ENCODE measurements at places on chromosomes 12 and 14.

DNA sequence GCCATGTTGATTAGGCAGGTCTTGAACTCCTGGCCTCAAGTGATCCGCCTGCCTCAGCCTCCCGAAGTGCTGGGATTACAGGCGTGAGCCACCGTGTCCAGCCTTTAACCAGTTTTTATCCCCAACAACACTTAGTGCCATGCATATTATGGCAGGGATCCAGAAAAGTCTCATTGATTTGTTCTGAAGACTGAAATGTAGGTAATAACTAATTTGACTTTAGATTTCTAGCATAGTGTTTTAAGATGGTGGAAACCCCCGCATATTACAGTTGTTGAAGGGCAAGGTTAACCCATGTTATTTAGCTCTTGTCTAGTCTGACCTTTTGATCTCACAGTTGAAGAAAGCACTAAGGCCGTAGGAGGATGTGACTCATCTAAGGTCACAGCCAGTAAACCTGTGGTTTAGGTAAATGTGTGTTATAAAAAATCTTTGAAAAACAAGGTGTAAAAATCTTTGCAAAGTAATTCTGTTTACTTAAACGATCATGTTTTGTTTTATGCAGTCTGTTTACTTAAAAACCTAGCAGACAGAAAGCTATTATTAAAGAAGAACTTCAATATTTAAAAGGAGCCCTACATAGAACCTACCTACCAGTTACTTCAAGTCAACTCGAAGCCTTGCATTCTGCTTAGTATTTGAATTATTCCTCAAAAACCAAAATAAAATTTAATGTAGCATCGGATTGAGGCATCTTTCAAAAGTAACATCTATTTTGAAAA, 24.8 kb downstream of the BICDL1 start:
- DNase-seq = no peak

- no peak for DNase-seq
These were observed 5.7 kb upstream of the SLC35F4 start for GRCh38 chr14:57871459-57872080.

DNA sequence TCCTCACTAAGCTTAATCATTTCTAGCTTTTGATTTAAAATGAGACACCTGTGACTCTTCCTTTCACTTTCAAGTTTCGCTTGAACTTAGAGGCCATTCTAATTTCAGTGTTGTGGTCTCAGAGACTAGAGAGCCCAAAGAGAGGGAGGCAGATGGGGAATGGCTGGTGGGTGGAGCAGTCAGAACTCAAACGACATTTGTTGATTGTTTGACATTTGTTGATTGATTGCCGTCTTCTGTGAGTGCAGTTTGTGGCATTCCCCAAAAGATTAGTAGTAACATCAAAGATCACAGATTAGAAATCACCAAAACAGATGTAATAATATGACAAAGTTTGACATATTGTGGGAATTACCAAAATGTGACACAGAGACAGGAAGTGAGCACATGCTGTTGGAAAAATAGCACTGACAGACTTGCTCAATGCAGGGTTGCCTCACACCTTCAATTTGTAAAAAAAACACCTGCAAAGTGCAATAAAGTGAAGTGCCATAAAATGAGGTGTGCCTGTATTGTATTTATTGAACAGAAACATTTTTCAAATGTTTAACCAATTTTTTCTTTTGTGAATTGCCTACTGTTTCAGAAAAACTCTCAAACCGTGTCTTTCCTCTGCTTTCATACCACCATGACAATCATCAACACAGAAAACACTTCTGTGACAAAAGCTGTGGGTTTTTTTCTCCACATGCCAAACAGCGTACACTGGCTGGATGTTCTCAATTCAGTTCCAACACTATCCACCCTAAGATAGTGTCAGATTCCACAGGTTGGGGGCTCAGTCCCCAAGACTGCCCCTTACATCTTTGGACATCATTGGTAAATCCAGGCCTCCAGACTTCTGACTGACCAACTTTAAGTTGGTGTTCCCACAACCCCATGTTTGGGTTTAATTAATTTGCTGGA, 376.3 kb upstream of the RGS6 start:
- no peak for DNase-seq

DNA sequence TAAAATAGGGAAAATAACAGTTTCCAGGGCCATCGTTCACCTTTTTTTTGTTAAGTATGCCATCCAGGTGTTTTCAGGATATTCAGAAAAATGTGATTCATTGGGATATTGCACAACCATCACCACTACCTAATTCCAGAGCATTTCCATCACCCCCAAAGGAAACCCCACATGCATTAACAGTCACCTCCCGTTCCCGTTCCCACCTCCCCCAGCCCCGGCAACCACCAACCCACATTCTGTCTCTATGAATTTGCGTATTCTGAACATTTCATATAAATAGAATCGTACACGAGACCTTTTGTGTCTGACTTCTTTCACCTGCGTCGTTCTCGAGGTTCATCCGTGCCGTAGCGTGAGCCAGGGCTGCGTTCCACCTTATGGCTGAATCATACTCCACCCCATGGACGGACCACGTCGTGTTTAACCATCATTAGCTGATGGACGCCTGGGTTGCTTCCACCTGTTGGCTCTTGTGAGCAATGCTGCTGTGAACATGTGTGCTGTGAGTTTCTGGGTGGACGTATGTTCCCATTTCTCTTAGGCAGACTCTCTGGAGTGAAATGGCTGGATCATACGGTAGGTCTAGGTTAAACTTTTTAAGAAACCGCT, 51.0 kb upstream of the NCOR2 start:
- no peak for DNase-seq

DNA sequence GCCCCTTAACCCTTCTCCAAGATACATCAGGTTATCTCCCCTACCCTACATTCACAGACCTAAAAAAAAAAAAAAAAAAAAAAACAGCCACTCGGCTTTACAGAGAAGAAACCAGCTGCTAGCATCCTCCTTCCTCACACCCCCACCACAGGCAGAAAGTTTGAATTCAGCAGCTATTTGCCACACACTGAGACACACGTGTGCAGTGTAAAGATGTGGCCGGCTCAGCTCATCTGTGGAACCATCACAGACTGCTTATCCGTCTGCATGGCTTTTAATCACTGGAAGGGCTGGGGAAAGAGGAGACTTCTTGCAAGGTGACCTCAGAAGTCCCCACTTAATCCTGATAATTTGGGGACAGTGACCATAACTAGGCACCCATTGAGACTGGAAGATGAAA, 50.0 kb downstream of the VWF start:
- DNase-seq = no peak

- DNase-seq = no peak
These were observed 52.3 kb upstream of the TMEM263 start for GRCh38 chr12:106903241-106903945.

DNA sequence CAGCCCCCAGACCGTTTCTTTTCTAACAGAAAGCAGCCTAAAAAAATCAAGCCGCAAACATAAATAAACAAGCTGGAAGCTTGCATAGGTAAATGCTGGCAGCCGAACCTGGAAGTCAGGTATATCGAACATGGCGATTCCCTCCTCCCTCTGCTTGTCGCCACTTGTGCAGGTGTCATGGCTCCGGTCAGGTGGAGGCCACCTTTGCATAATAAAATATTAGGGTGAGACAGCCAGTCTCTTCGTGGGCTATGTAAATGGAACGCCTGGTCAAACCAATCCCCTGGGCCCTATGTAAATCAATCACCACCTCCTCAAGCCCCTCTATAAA, 223.9 kb upstream of the DAAM1 start:
- no peak for DNase-seq

Measured in substantia nigra (tissue), 51 donors.